ENCODE measurements at places on chromosomes 13 and 19.

DNA sequence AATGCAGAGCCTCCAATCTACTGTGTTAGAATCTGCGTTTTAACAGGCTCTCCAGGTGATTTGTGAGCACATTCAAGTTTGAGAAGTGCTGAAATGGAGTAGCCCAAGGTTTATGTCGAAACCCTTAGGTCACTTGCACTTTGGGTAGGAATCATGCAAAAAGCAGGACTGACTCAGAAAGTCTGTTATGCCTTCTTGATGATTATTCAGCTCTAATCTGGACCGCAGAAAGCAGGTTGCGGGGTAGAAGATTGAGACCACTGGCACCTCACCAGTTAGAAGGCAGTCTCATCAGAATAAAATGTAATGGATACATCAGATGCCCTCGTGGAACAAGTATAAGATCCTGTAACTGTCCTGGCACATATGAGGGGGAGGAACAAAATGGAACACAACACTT, 326.3 kb downstream of the DCLK1 start:
- no peaks in the 10 kb centered on the region for H3K36me3 ChIP-seq
- H3K4me1 ChIP-seq = no peaks in the 10 kb centered on the region
- H3K27ac ChIP-seq = no peak overlapping the region
- no peak overlapping the region for H3K4me3 ChIP-seq
- DNase-seq = no peak

DNA sequence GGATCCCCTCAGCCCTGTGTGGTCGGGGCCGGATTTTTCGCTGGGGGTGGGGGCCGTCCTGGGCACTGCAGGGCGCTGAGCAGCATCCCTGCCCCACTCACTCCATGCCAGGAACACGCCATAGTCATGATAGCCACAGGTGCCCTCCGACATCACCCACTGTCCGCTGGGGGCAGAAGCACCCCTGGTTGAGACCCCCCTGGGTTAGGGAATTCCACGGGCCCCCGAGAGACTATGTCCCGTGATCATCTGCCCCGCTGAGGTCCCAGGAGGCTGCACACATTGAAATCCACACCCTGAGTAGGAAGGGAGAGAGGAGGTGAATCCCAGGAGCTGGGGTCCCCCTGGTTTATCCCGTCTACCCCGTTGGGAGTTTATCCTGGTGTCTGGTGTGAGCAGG, 16.2 kb downstream of the NCLN start:
- no peak overlapping the region for H3K27ac ChIP-seq
- peaks cover 98% of the 10 kb centered on the region for H3K36me3 ChIP-seq
- H3K4me1 ChIP-seq = no peaks in the 10 kb centered on the region
- DNase-seq = no peak
- no peak overlapping the region for H3K4me3 ChIP-seq

- H3K4me3 ChIP-seq = no peak overlapping the region
- DNase-seq = no peak
- H3K27me3 ChIP-seq = no peaks in the 10 kb centered on the region
- peaks cover 33% of the 10 kb centered on the region for H3K36me3 ChIP-seq
- H3K4me1 ChIP-seq = peaks cover 9% of the 10 kb centered on the region
Measured at GRCh38 chr13:20995245-20995838, 66.0 kb downstream of the LATS2 start.

GRCh38 chr13:44976949-44977583, 12.2 kb downstream of the NUFIP1 start:
- peak; percentile 27 for DNase-seq
- no peak overlapping the region for H3K27ac ChIP-seq
- no peaks in the 10 kb centered on the region for H3K36me3 ChIP-seq

DNA sequence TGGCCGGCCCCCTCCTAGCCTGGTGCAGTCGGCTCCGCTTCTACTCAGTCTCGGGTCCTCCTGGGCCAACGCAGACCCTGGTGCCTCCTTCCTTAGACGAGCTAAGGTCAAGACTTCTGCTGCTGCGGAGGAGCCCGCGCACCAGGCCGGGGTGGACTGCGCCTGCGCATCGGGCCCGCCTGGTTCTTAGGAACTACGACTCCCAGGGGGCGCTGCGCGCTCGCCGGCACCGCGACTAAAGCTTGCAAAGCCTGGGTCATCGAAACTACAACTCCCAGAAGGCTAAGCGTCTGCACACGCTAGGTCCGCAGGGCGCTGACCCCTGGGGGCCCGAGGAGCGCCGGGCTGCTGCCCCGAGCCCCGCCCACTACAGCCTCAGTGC, at the start of gene ZNF835:
ZNF835 (minus strand) TSS at position 145 of the 382 bp plus-strand sequence. CDS start 6,559 bp downstream, outside the sequence.
- no peaks in the 10 kb centered on the region for H3K36me3 ChIP-seq
- H3K27ac ChIP-seq = no peak within 1 kb of the TSS
- H3K27me3 ChIP-seq = no peaks in the 10 kb centered on the region
- H3K4me3 ChIP-seq = peak within 1 kb of the TSS; percentile 56
- peak; percentile 92 for DNase-seq
- peaks cover 9% of the 10 kb centered on the region for H3K4me1 ChIP-seq

- H3K4me3 ChIP-seq = no peak overlapping the region
- H3K36me3 ChIP-seq = no peaks in the 10 kb centered on the region
- no peak overlapping the region for H3K27ac ChIP-seq
- H3K4me1 ChIP-seq = peaks cover 52% of the 10 kb centered on the region
- no peaks in the 10 kb centered on the region for H3K27me3 ChIP-seq
Measured at GRCh38 chr13:99287551-99287950, 19.6 kb downstream of the GPR183 start.

DNA sequence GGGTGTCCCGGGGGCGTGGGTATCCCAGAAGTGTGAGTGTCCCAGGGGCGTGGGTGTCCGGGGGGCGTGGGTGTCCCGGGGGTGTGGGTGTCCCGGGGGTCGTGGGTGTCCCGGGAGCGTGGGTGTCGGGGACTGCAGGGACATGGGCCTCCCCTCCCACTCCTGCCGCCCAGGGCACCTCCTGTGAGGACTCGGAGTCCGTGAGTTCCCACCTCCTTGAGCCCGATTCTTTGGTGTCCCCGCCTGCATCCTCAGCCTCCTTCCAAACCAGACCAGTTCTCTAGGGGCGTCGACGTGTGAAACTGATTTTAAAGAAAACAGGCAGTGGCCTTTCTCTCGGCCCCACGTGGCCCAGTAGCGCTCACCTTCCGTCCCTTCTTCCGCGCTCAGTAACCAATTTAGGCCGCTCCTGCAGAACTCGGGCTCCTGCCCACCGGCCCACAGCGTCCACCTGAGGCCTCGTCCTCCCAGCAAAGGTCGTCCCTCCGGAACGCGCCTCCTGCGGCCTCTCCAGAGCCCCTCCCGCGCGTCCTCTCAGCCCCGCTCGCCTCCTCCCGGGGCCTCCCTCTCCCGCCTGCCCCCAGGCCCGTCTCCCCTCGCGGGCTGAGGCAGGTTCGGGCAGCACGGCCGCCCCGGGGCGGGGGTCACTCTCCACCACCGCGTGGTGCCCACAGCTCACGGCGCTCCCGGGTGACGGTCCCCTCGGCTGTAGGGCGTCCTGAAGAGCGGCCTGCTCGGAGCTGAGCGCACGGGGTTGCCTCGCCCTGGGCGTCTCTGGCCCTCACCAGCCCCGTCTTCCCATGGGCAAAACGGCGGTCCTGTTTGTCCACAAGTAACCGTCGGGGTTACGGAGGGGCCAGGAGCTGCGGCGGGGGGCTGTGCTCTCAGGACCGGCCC, 3.8 kb downstream of the F7 start:
- DNase-seq = no peak
- H3K4me3 ChIP-seq = no peak overlapping the region
- no peak overlapping the region for H3K27ac ChIP-seq
- no peaks in the 10 kb centered on the region for H3K36me3 ChIP-seq
- peaks cover 44% of the 10 kb centered on the region for H3K27me3 ChIP-seq
- H3K4me1 ChIP-seq = no peaks in the 10 kb centered on the region

DNA sequence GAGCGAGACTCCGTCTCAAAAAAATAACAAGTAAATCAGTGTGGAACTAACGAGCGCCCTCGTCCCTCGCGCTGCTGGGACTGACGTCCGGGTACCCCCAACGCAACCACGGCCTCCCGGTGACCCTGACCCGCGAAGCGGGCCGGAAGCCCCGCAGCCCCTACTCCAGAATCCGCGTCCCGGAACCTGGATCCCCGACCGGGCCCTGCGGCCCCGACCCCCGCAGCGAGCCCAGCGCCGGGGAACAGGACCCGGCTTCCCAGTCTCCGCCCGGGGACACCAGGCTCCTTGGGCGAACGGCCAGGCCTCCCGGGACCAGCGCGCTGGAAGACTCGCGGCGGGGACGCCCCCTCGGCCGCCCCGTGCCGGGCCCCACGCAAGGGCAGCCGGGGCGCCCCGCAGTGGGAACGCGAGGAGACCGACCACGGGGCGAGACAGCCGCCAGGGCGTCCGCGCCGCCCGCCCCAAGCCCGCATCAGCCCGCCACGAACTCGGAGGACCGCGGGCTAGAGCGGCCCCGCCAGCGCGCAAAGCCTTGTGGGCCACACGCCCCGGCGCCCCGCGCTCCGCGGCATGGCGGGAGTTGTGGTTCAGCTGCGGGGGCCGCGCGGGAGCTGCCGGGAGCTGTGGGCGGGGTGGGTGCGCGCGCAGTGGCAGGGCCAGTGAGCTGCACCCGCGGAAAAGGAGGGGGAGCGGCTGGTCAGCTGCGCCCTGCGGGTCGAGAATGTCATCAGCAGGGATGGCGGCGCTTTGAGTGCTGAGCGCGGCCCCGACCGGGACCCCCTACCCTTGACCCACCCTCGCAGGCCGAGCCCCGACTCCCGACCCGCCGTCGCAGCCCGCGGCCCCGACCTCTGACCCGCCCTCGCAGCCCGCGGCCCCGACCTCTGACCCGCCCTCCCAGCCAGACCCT, 7.5 kb upstream of the MADCAM1 start:
- peak; percentile 96 for DNase-seq
- H3K27ac ChIP-seq = peak overlapping the region; percentile 94
- H3K36me3 ChIP-seq = no peaks in the 10 kb centered on the region
- H3K27me3 ChIP-seq = no peaks in the 10 kb centered on the region
- H3K4me1 ChIP-seq = peaks cover 14% of the 10 kb centered on the region

- H3K4me3 ChIP-seq = no peak overlapping the region
- H3K36me3 ChIP-seq = no peaks in the 10 kb centered on the region
- no peak for DNase-seq
- H3K27ac ChIP-seq = no peak overlapping the region
Measured at GRCh38 chr19:56211718-56212117, 9.6 kb downstream of the ZSCAN5C start.

GRCh38 chr13:43877766-43878165, 1.8 kb downstream of the CCDC122 start:
- no peak overlapping the region for H3K27ac ChIP-seq
- H3K36me3 ChIP-seq = no peaks in the 10 kb centered on the region
- H3K4me3 ChIP-seq = no peak overlapping the region

DNA sequence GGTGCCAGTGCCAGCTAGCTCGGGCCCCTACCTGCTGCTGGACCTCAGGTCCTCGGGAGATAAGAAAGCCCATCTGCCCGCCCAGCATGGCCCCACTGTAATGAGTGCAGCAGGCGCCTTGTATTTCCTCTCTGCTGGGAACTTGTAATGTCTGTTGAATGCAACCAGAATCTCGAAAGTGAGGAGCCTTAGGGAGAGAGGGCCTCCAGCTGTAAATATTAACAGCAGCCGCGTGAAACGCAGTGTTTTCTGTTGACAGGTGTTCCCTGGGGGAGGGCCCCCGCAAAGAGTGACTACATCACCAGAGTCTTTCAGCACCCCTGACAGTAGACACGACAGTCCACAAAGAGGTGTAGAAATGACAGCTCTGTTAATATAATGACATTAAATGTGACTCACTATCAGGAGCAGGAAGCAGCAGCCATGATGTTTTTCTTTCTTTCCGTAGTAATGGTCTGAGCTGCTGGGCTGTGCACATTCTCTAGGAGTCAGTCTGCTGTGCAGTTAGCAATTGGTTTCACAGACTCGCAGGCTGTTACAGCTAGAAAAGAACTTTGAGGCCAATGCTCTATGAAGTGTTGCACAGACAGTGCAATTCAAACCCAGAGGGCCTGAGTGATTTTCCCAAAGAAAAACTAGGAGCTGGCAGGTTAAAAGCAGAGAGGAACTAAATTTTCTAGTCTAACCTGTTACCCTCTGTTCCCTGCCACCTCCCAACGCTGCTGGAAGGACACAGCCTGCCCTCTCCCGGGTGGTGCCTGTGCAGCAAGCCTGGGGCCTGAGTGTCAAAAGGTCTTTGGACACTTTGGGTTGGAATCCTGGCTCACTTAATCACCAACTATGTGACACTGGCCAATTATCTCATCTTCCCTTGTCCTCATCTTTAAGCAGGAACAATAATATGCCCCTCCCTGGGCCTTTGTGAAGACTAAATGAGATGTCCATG, 58.6 kb upstream of the WASF3 start:
- H3K4me1 ChIP-seq = no peaks in the 10 kb centered on the region
- no peaks in the 10 kb centered on the region for H3K27me3 ChIP-seq
- no peak for DNase-seq
- no peaks in the 10 kb centered on the region for H3K36me3 ChIP-seq

GRCh38 chr13:106490569-106491321, 44.7 kb downstream of the EFNB2 start:
- no peak for DNase-seq
- peaks cover 26% of the 10 kb centered on the region for H3K36me3 ChIP-seq
- no peak overlapping the region for H3K4me3 ChIP-seq
- H3K27me3 ChIP-seq = peaks cover 24% of the 10 kb centered on the region
- no peak overlapping the region for H3K27ac ChIP-seq

DNA sequence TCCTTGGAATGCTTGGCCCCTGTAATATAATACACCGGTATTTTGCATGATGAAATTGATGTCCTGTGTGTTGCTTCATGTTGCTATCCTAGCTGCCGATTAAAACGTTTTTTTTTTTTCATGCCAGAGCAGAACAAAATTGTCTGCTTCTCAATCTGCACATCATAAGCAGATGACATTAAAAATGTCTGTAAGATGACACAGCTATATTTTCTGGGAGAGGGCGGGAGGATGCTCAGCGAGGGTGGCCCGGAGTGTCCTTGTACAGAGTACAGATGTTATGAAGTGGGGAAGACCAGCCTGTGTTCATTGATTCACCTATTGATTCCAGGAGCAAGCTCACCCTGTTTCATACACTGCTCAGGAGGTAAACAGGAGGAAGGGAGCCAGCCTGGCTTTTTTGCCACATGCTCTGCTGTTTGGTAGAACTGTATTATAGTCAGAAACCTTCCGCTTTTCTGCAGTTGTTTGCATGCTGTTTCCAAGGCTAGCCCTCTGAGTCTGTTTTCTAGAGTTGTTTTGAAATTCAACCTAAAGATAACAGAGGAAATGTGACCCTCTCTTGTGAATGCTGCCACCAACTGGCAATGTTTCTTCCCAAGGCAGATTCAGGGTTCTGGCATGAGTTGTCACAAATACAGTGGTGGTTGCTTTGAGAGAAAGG, 4.7 kb upstream of the IRS2 start:
- no peaks in the 10 kb centered on the region for H3K27me3 ChIP-seq
- no peak overlapping the region for H3K4me3 ChIP-seq
- peaks cover 38% of the 10 kb centered on the region for H3K4me1 ChIP-seq
- H3K27ac ChIP-seq = peak overlapping the region; percentile 63
- DNase-seq = no peak
